ENCODE measurements at places on chromosomes 4 and X.
A peak's percentile ranks its signal among the peaks of the same experiment; 100 is the strongest.

DNA sequence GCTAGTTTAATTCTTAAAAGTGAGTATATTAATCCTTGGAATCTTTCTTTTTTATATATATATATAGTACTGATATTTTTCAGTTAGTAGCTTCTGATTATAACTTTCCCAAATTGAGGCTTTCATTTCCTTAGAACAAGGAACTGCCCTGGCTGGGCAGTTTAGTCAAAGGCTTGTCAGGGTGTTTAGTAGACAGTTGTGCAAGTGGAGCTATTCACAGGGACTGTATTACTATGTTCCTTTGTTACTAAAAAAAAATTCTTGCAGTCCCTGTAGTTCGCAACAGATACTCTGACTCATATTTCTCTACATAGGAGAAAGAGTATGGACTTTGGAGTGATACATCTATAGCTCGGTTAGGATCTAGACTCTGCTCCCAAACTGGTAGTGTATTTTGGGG, 20.8 kb downstream of the USO1 start:
- DNase-seq = no peak

- DNase-seq = no peak
Observed at GRCh38 chrX:47607091-47607490, 12.6 kb downstream of the SYN1 start.

DNA sequence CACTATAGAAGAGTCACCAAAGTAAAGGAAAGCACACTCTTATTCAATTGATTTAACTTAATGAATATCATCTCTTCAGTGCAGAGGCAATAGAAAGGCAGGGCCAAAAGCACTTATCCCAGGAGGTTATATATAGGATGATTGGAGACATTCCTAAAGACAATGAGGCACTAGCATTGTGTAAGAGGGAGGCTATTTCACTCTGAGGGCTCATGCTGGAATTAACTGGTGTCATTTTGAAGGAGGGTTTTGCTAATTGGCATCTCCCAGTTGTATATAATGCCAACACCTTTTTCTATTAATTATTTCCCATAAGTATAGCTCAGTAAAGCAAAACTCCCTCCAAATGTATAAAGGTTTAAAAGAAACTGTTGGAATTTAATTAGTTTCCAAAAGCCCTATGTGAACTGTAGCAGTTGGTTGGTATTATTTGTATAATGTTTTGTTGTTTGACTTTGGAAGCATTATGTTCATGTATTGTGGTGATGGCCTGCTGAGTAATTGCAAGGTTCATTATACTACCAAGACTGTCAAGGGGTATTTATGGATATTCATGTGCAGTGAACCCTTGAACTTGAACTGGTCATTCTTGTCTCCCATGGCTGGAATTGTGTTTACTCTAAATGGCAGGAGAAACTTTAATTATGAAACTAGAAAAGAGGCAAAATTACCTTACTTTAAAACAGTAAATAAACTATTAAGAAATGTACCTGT, 270.3 kb downstream of the BMPR1B start:
- DNase-seq = no peak

GRCh38 chr4:167606551-167606950, 372.3 kb upstream of the SPOCK3 start:
- no peak for DNase-seq

GRCh38 chr4:25656031-25656430, 380 bp downstream of the SLC34A2 start:
- no peak for DNase-seq

DNA sequence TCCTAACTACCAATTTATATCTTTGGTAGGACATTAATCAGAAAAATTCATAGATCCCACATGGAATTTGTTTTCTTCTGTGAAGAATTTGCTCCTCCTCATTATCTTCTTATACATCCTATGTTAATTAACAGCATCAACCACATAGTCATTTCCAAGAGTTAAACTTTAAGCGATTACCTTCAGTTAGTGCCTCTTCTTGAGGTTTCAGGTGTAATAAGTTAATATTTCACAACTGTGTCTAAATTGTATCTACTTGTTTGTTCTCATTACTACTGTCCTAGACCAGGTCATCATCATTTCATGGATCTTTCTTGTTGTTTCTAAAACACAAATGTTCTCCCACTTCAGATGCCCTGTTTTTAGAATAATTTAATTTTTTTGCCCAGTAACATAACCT, 457.9 kb downstream of the FAT4 start:
- no peak for DNase-seq

DNA sequence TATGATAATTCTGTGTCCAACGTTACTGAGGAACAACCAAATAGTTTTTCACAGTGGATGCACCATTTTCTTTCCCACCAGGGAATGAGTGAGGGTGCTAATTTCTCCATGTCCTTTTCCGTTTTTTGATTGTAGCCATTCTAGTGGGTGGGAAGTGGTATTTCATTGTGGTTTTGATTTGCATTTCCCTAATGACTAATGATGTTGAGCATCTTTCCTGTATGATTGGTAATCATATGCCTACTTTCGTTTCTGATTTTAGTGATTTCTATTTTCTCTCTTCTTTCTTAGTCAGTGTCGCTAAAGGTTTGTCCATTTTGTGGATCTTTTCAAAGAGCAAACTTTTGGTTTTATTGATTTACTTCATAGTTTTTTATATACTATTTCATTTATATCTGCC, 32.1 kb upstream of the TEX13D start:
- no peak for DNase-seq

GRCh38 chr4:36493251-36493650, 211.8 kb downstream of the DTHD1 start:
- no peak for DNase-seq

DNA sequence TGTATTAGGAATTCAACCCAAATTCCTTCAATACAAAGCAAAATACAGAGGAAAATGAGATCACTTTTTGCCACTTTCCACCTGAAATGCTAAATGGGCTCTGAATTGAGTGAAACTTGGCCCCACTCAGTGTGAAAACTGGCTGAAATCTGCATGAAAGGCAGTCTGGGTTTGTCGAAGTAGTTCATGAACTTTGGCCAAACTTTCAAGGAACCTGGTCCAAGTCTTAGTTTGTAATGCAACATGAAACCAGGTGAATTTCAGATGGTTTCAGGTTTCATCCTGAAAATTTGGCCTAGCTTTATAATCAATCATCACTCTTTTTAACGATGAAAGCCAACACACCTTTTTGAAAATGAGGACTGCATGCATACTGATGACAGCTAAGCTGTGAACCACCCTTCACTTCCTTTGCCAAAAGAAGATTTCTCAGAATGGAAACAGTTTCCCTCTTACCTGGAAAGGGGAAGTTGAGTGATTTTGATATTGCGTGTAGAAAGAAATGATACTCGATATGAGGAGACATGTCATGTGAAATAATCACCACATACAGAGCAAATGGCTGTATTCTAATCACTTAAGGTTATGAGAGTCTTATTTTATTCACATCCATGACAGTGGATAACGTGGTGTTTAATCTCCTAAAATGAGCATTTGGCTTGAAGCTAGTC, 209.9 kb upstream of the ETNPPL start:
- no peak for DNase-seq

- no peak for DNase-seq
Observed at GRCh38 chr4:6333301-6334202, 63.9 kb downstream of the WFS1 start.

- no peak for DNase-seq
Observed at GRCh38 chr4:37964734-37965457, 4.7 kb downstream of the PTTG2 start.

GRCh38 chrX:114584375-114584943, 573 bp downstream of the HTR2C start:
- peak; percentile 45 for DNase-seq

GRCh38 chr4:125517831-125518230, 203.1 kb downstream of the FAT4 start:
- no peak for DNase-seq

GRCh38 chr4:1208970-1209704, 36.8 kb upstream of the SPON2 start:
- DNase-seq = no peak

- no peak for DNase-seq
Observed at GRCh38 chrX:134512566-134512965, 52.6 kb downstream of the HPRT1 start.

GRCh38 chr4:3484057-3484973, 21.2 kb downstream of the DOK7 start:
- no peak for DNase-seq

GRCh38 chr4:181312066-181312465, 931.1 kb upstream of the TENM3 start:
- no peak for DNase-seq

GRCh38 chr4:137626942-137627738, 94.8 kb upstream of the PCDH18 start:
- no peak for DNase-seq

- DNase-seq = no peak
Observed at GRCh38 chr4:10108818-10109783, 7.5 kb downstream of the WDR1 start.

DNA sequence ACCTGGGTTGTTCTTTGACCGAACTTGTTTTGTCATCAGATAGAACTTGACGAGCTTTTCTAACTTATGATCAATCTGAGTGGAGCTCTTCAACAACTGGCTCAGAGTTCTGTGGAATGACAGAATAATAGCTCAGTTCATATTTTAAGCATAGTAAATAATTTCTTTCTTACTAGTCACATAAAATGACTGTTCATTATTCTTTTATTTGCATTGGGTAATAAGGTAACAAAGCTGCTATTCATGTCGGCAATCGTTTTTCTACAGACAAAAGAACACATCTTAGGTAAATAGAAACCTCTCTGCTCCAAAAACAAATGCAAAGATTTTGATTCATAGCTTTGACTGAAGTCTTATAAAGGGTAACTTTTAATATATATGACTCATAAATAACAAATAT, 57.3 kb upstream of the CXCL8 start:
- DNase-seq = no peak

DNA sequence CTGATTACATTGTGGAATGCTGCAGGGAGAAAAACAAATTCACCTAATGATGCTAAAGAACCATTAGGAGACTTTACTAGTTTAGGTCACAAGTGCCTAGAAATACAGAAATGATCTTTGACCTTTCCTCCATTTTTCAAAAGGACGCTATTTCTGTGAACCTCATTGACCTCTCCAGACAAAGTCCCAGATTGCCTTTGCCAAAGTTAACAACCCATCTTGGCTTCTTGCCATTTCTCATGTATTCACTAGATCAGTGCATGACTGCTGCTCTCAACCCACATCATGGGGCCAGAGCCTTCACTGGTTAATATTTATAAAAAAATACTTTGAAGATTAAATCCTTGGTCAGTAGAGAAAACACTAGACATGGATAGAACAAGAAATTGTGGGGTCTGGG, 19.9 kb upstream of the AR start:
- DNase-seq = no peak

DNA sequence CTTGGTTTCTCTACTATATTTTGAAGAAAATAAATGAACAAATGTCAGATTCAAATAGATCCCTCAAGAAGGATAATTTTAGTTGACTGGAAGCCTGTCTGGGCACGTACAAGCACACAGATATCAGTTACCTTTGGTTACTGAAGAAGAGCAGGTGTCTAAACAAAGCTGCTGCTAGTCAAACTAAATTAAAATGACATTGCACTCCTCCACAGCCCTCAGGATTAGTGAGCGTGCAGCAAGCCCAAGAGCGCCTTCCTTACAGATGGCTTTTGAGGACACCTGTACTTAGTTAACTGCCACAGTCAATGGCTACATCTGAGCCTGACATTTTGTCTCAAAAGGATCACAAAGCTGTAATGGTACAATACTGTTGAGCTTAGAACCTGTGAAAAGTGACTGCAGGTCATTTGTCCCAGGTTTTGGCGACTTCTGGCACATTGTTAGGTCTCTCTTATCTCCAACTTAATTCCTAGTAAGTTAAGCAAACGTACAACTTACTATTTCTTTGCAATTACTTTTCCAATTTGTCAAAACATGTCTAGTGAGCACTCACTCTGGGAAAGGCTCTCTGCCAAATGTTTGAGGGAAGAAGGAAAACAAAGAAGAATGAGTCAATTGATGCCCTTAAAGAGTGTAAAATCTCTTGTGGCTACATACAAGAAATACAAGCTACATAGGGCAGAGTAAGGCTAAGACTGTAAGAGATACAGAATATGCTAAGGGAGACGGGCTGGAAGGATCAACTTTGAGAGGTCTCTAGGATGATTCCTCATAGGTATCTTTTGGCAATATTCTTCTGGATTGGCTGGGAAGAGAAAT, 25.6 kb upstream of the DAPP1 start:
- DNase-seq = no peak

- no peak for DNase-seq
Observed at GRCh38 chr4:127155116-127155515, 477.6 kb upstream of the INTU start.

GRCh38 chr4:156169011-156169410, 215.3 kb upstream of the CTSO start:
- no peak for DNase-seq

DNA sequence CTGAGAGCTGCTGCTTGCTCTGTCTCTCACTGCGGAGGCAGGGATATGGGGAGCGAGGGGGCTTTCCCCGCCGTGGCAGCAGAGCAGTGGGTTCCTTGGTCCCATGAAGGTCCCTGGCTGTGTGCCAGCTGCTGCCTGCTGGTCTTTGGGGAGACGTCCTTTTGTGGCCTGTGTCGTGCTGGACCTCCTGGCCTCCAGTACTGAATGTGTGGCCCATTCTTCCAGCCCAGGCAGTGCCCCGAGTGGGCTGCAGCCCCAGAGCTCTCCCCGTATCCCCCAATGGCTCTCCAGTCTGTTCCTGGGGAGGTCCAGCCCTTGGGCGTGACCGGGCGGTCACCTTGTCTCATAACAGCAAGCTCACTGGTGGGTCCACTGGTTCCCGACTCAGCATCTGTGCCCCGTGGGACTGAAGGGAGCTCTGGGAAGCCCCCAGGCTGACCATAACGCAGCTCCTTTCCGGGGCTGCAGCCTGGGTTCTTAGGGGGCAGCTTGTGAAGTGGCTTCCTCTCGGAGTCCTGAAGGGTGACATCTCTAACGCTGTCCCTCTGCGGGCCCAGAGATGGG, 115.6 kb downstream of the SMIM20 start:
- no peak for DNase-seq

GRCh38 chr4:1090036-1090435, 23.3 kb downstream of the RNF212 start:
- no peak for DNase-seq

DNA sequence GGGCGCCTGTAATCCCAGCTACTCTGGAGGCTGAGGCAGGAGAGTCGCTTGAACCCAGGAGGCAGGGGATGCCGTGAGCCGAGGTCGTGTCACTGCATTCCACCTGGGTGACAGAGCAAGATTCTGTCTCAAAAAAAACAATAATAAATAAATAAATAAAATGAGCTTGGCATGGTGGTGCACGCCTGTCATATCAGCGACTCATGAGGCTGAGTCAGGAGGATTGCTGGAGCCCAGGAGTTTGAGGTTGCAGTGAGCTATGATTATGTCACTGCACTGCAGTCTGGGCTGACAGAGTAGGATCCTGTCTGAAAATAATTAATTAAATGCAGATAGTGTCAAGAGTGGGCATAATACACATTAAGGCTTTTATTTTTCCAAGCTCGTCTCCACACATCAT, 77.5 kb downstream of the DHRSX start:
- no peak for DNase-seq

- no peak for DNase-seq
Observed at GRCh38 chr4:1855333-1856070, 454 bp downstream of the LETM1 start.
